ENCODE measurements at places on chromosomes 11 and 22.
A peak's percentile ranks its signal among the peaks of the same experiment; 100 is the strongest.

DNA sequence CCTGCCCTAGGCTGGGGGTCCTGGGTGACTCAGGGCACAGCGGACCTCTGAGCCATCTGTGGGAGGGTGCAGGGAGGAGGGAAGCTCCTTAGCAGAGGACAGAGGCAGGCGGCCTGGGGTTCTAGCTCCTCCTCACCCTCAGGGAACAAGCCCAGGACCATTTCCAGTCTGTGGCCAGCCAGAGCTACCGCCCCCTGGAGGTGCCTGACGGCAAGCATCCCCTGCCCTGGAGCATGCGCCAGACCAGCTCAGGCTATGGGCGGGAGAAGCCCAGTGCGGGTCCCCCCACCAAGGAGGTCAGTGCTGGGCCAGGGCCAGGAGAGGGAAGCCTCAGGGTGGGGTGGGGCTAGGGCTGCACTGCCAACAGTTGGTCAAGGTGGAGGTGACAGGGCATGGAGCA lies 26.0 kb upstream of the LRRC10B start:
- no peak for DNase-seq

- no peak for DNase-seq
These were observed 190.1 kb upstream of the E2F8 start for GRCh38 chr11:19430754-19431398.

DNA sequence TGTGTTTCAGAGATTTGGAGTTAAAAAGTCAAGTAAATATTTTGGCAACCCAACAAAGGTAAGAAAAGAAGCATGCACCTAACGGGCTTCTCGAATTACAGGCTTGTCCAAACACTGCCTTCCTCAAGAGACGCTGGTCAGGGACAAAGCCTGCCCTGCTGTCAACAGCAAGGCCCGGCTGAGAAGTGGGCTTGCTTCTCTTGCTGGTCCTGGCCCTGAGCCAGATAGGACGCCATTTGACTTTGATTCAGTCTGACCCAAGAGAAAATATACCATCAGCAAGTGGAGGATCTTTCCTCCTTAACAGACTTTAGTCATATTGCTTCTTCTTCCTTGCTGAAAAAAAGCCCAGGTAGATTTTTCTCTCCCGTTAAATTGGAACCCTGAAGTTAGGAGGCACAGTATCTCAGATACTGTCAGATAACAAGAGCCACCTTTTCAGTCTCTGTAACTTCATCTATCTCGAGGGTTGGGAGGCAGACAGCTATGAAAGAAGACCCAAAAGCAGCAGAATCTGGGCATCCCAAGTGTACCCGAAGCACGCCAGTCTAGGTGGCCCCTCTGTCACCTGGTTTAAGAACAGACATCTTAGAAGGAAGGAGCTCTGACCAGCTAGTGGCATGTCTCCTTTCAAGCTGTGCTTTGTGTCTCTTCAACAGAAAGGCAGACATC lies 57.5 kb downstream of the C22orf31 start:
- peak; percentile 50 for DNase-seq

GRCh38 chr11:27464909-27465308 lies 7.7 kb downstream of the LGR4 start:
- DNase-seq, result peak; percentile 46

DNA sequence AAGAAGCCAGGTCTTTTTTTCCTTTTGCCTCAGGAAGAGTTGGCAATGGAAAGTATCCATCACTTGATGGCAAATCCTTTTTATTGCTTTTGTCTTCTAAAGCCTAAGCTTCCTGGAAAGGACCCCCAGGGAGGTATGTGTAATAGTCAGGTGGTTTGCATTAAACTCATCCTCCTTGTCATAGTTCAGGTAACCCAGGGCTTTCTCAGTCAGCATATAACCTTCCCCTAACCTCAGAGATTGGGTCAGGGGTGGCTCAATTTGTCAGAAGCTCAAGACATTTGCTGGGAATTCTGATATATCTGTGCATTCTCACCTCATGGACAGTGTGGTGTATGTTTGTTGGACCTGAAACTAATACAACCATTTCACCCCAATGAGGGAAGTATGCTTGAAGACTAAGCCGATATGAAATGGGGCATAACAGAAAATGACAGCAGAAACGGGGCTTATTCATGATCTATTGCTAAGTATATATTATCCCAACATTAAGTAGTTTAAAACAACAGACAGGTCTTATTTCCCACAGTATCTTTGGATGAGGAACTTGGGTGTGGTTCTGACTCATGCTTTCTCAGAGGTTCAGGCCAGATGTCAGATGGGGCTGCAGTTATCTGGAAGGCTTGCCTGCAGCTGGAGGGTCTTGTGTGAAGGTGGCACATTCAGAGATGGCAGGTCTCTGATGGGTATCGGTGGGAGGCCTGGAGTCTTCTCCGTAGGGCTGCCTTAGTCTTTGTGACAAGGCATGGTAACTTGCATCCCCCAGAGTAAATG lies 135.8 kb upstream of the SPON1 start:
- DNase-seq, result no peak

- DNase-seq, result no peak
These were observed 1.2 kb upstream of the C11orf16 start for GRCh38 chr11:8933931-8934330.

DNA sequence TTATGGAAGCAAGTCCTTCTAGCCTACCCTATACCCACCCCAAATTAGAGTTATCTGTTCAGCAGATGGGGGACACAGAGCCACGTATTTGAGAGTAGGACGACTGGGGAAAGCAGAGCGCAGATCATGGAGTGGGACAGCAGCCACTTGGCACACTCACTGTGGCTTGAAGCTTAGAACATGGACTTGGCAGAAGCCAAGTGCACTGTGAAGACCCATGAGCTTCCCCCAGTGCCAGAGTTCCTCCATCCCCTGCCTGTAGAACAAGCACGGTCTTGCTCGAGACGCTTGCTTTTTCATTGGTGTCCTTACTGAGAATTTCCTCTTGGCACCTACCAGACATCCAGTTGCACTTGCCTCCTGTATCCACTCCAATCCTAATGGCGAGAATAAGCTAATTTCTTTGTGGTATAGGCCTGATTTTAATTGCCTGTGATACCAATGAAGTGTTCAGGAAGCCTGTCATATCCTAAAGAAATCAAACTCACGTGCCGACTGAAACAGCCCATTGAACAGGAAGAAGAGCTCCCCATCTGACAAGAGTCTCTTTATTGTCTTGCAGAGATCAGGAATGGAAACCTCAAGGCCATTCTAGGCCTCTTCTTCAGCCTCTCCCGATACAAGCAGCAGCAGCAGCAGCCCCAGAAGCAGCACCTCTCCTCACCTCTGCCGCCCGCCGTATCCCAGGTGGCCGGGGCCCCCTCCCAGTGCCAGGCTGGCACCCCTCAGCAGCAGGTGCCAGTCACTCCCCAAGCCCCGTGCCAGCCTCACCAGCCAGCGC lies 166.9 kb downstream of the NAV2 start:
- peak; percentile 48 for DNase-seq

- DNase-seq, result no peak
These were observed 28.6 kb downstream of the LIF start for GRCh38 chr22:30217698-30218560.

DNA sequence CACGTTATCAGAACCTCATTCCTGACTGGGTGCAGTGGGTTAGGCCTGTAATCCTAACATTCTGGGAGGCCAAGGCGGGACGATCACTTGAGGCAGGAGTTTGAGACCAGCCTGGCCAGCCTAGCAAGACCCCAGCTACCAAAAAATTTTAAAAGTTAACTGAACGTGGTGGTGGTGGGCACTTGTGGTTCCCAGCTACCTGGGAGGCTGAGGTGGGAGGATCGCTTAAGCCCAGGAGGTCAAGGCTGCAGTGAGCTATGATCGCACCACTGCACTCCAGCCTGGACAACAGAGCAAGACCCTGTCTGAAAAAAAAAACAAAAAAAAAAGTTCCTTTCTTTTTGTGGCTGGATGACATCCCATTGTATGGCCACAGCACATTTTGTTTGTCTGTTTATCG lies 67.7 kb upstream of the PPP6R3 start:
- no peak for DNase-seq

DNA sequence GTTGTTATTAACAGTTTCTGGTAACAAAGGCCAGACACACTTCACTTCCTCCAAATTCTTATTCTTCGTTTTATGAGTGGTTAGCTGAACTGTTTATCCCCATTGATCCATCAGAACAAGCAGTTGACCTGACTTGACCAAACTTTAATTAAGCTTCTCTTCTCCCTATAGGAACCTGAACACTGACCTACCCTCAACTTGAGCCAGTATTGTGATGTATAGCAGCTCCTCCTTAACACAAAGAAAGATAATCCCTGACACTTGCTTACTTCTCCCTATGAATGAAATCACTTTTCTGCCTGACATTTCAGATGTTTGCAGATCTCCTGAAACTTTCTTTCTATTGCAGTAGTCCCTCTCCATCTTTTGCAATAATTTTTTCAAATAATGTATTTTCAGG lies 41.9 kb downstream of the ANO5 start:
- DNase-seq, result no peak

DNA sequence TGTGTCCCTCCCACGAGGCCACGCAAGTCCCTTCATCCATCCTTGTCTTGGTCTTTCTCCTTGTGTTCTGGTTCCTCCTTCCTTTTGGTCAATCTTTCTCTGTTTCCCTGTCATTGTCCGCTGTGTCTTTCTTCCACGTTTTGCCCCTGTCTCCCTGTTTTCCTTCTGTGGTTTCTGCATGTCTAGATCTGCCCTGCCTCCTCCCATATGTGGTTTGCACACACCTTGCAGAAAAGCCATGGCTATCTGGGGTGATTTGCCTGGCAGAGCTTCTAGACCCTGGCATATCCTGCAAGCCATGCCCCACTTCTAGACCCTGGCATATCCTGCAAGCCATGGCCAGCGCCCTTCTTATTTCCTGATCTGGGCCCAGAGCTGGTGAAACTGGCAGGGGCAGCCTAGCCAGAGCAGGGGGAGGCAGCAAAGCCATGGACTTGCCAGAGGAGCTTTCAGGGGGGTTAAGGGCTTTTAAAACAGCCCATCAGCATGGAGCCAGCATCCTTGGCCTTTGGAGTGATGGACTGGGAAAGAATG lies 131.6 kb upstream of the NECTIN1 start:
- DNase-seq, result no peak

DNA sequence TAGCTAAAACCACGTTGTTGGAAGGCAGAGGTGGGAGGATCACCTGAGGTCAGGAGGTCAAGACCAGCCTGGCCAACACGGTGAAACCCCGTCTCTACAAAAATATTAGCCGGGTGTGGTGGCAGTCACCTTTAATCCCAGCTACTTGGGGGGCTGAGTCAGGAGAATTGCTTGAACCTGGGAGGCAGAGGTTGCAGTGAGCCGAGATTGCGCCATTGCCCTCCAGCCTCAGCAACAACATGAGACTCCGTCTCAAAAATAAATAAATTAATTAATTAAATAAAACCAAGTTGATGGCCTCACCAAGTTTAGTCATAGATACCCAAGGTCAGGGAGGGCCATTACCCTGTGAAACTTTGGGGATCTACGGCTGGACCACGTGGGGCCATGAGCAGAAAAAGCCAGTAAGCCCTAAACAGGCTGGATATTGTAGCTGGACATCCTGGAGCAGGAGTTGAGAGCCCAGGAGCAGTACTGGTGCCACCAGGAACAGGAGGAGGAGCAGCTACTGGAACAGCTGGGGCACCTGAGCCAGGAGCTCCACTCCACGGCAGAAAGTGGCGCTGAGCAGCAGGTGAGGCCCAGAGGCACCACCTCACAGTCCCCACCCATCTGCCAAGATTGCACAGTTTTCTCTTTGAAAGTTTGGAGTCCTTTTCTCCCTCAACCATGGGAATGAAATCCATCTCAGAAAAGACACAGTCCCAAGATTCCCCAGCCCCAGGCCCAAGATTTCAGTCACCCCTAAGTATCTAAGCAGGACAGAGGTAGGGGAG lies 50.5 kb downstream of the BTG4 start:
- no peak for DNase-seq

DNA sequence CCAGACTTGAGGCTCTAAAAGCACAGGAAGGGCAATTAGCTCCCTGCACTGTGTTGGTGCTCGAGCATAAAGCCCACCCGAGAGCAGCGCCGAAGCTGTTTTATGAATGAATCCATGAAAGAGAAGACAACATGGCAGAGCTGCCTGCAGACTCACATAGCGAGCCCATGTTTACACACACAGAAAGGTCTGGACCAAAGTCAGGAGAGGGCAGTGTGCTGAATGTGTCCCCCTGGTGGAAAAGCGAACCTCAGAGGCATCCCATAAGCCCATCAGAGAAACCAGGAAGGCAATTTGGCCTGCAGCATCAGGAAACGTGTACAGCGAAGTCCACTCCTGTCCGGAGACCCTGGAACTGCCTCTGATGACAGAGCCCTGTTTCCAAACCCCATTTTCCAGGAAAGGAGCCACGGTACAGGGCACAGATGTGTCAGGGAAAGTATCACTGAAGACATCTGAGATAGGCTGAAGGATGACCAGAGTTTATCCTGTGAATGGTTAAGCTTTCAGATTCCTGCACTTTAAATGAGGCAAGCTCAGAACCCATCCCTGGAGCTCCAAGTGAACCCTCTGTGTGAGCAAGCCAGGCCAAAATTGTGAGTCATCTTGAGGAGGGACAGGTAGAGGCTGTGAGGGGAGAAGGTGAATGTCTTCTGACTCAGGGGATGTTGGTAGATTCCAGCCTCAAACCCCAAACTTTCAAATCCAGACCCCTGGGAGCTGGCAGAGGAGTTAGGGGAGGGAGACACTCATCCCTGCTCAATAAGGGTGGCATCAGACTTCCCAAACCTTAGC lies 36.9 kb downstream of the CHRDL2 start:
- no peak for DNase-seq

- no peak for DNase-seq
These were observed 19.2 kb upstream of the UPK3A start for GRCh38 chr22:45265535-45265934.

DNA sequence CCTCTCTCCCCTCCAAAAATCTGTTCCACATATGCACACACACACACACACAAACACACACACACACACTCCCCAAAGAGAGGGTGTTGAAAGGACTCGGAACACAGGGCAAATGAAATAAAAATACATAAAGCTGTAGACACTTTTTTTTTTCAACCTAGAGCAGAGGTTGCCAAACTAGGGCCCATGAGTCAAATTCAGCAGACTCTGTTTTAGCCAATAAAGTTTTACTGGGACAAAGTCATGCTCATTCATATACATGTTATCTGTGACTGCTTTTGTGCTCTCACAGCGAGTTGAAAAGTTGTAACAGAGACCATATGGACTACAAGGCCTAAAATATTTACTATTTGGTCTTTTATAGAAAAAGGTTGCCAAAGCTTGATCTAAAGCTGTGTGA lies 8.9 kb downstream of the IMMP1L start:
- DNase-seq, result no peak

- DNase-seq, result no peak
These were observed 462.5 kb downstream of the AASDHPPT start for GRCh38 chr11:106540001-106540400.

DNA sequence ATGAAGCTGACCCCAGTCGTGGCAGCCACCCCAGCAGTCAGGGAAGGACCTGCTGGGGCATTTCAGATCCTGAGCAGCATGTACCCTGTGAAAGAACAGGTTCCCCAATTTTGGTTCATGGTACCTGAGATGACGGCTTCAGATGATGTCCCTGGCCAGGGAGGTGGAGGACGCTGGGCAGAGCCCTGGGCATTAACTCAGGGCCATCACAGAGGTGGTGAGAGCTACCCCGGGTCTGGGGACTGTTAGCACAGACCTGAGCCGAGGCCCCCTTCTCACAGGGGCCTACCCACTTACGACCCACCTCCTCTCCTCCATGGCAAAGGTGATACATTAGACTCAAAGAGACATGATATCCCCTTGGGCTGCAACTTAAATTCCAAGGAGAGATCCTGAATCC lies 68.1 kb downstream of the CDKN1C start:
- DNase-seq, result no peak

- peak; percentile 89 for DNase-seq
These were observed 16.0 kb downstream of the FZD4 start for GRCh38 chr11:86938900-86939880.

GRCh38 chr11:108253176-108253575 lies 30.3 kb downstream of the ATM start:
- no peak for DNase-seq
